ENCODE measurements at places on chromosomes 13 and 19. TPM values are rescaled to one million over a fixed set of nuclear protein-coding genes. Genes with fewer than 3 reads are reported as not detected.

TRPC4 gene
- total RNA-seq: 13.3 TPM

LPAR6 gene
- total RNA-seq: 85.9 TPM

GJA3 gene
- 0.07 TPM for total RNA-seq

RNF113B gene
- total RNA-seq: not detected

FAM32A gene
- total RNA-seq: 36.6 TPM

ZNF260 gene
- 42.3 TPM for total RNA-seq

FCAR gene
- total RNA-seq: 0.76 TPM

GPR12 gene
- total RNA-seq: not detected

KLK12 gene
- not detected for total RNA-seq

OR7D2 gene
- total RNA-seq: not detected

SIGLECL1 gene
- total RNA-seq: not detected

LYPD3 gene
- total RNA-seq: not detected
